Stimulated activated CD8-positive, alpha-beta memory T cell treated with anti-CD3 and anti-CD28 coated beads, Interleukin-12 subunit alpha, Interleukin-12 subunit beta, amount 100 ng/mL, for 1 hour (primary cell): ENCODE measurements at places on chromosomes 4 and X.

DNA sequence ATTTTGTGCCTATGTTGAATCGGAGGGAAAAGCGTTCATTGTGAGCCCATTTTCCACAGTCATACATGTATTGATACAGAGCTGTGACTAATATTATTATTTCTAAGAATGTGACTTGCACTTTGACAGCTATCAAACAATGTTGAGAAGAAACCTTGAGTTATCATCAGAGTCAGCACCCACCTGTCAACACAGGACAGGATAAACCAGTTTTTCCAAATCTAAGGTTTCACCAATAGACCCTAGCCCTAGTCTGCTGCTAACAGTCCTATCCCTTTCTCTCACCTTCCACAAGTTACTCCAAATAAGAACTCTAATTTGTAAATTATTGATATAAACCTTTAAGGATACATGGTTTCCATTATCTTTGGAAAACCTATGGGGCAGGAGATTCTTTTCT lies 47.7 kb upstream of the DHX15 start:
- DNase-seq = no peak

GRCh38 chrX:72621625-72622485 lies 49.2 kb upstream of the HDAC8 start:
- DNase-seq = no peak

DNA sequence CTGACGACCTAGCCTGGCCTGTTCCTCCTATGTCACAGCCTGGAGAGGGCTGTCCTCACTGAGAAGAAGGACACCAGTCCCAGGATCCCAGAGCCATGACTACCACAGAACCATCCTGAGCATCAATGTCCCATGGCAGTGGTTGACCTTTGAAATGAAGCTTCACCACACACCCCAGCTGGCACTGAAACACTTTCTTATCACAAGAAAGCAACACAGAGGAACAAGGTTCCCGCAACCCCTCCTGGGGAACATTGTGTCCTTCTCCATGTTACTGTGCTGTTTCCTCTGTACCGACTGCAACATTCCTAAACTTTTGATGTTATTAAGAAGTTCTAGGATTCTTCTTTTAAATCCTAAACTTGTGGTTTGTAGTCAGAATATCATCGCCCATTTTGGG lies 21.2 kb upstream of the FAM156A start:
- no peak for DNase-seq

- no peak for DNase-seq
Observed at GRCh38 chr4:82823062-82823461, 24.5 kb upstream of the SCD5 start.

DNA sequence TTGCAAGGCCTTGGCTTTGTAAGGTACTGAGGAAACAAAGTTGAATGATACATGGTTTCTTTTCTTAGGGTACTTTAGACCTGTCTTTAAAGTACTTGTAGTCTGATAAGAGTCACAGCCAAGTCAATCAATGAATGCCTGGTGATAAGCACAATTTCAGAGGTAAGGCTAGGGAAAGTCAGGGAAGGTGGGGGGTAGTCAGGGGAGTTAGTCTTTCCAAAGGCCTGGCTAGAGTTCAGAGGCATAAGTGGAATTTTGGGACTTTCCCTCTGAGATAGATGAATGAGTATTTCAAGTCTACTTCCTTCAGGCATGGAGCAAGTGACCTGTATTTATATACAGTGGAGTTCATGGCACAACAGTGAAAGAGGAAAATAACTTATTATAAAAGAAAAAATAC lies 78.3 kb downstream of the SLC4A4 start:
- no peak for DNase-seq

DNA sequence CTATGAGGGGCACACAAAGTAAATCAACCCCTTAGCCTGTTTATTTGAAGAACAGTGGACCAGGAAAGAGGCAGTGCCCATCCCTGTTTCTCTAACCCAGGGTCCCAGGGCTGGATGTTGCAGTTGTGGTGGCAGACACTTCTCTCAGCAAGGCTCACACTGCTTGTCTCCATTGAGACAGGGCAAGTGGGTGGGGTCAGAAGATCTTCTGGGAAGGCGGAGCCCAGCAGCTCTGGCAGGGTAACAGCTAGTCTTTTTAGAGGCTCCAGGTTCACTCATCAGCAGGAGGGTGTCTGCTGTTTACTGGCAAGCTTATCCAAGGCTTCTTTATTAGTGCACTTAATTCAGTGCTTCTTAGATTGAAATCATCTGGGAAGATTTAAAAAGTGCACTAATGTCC lies 659.8 kb upstream of the DIPK2B start:
- no peak for DNase-seq

- DNase-seq = no peak
Observed at GRCh38 chr4:167622481-167623240, 388.4 kb upstream of the SPOCK3 start.

DNA sequence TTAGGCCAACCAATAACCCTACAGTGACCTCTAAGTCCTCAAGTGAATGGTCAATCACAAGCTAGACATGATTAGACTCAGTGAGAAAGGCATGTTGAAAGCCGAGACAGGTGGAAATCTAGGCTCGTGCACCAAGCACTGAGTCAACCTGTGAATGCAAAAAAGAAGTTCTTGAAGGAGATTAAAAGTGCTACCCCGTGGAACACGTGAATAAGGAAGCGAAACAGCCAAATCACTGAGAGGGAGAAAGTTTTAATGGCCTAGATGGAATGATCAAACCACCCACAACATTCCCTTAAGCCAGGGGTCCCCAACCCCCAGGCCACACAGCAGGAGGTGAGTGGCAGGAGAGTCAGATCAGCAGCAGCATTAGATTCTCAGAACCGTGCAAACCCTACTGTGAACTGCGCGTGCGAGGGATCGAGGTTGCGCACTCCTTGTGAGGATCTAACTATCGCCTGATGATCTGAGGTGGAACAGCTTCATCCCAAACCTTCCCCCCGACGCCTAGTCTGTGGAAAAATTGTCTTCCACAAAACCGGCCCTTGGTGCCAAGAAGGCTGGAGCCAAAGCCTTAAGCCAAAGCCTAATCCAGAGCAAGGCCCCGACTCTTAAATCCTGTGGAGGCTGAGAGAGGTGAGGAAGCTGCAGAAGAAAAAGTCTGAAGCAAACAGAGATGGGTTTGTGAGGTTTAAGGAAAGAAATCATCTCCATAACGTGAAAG lies 19.5 kb upstream of the PDE6B start:
- DNase-seq = no peak

DNA sequence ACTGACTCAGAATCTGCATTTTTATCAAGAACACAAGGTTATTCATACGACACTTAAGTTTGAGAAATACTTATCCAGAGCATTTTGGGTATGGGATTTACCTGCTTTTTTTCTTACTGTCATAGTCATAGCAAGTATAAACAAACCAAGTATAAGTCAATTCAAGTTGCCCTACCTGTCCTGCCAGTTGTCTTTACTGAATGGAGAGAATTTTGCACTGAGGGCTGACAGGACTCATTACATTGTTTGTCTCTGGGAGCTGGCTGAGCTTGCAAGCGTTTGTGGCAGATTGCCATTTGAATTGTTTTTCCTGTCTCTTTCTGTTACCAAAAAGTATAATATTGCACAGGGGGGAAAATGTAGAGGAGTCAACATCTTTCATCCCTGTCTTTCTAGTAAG lies 278.9 kb upstream of the MAGEC2 start:
- no peak for DNase-seq

GRCh38 chrX:132714913-132715312 lies 226.1 kb upstream of the MBNL3 start:
- DNase-seq = no peak

DNA sequence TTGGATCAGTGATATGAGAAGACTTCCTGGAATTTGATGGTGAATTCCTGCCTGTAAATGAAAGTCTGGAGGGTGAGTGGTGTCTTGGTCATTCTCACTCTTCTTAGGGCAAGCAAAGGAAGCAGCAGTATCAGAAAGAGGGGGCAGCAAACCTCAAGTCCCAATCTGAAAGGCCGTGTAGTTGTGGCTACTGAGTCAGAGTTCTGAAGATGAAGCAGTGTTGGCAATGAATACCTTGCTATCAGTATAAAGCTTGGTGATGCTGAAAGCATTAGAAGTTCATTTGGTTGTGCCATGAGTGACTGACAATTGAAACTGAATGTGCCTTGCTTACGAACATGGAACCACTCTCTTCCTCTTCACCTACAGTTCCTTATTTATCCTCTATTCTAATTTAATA lies 35.0 kb upstream of the GLRA3 start:
- DNase-seq = no peak

DNA sequence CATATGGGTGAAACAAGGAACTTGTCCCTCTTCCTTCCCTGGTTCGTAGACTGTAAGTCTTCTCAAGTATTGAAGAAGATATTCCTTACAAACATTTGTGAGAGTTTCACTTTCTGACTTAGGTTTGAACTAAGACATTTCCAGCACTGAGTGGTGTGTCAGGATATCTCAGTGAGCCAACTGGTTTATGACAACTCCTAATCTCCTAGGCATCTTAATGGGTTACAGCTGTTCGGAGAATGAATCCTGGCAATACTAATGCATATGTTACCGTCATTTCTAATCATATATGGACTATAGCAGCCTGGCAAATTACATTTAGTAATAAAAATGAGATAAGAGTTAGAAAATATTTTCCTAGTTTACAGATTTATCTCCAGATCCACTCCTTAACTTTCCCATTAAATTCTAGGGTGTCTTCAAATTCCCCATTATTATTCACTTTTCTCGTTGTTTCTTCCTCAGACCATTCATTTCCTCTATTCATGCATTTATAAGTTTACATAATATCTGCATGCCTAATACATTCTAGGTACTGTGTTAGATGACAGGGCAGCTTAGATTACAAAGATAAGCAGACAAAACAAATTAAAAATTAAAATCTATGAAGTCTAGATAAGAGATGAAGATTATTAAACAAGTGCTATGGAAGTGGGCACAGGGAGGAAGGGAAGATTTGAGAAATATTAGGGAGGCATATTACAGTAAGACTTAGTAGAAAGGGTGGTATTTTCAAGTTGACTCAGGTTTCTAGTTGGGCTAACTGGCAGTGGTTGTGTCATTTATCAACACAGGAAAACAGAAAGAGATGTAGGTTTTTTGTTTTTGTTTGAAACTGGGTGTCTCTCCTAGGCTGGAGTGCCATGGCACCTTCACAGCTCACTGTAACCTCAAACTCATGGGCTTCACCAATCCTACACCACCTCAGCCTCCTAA lies 173.9 kb downstream of the WDFY3 start:
- no peak for DNase-seq

GRCh38 chr4:97558204-97558778 lies 585.0 kb downstream of the STPG2 start:
- no peak for DNase-seq

GRCh38 chr4:57139783-57140182 lies 29.6 kb upstream of the IGFBP7 start:
- no peak for DNase-seq

DNA sequence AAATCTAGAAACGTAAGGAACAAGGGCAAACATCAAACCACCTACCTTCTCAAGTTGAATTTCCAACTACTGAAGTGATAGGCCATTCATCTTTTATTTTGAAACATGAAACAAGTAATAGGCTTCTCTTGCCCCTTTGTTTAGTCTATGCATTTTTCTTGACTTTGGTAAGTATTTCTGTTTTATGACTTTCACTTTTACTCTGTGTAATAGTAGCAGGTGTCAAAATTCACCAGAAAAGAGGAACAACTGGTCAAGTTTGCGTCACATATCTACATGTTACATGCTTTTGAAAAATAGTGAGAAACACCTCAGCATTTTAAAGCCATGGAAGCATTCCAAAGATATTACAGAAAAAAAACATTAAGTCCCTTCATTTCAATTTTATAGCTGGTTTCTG lies 157.1 kb upstream of the FTHL17 start:
- no peak for DNase-seq

GRCh38 chrX:138858951-138859350 lies 147.4 kb upstream of the FGF13 start:
- no peak for DNase-seq

DNA sequence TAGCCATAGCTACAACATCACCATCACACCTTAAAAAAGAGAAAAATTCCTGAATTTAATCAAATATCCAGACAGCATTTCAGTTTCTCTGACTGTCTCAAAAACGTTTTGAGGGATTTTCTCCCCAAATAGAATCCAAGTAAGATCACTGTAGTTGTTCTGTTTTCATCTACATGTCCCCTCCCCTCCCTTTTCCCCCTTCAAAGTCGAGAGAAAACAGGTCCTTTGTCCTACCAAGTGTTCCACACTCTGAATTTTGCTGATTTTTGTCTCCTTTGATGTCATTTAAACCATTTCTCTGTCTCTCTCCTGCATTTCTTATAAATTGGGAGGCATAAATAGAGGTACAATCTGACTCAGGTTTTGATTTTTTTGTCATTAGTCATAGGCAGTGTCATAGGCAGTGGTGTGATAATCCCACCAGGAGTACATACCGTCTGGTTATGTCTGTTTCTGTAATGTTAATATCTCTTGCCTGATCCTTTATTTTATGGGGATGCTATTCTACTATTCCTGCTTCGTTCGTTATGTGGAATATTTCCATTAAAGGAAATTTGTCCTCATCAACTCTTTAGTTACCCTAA lies 348.6 kb downstream of the PTTG2 start:
- no peak for DNase-seq

GRCh38 chr4:120821029-120821428 lies 101.5 kb downstream of the PRDM5 start:
- DNase-seq = no peak

- DNase-seq = no peak
Observed at GRCh38 chrX:3518870-3519269, 172.4 kb upstream of the MXRA5 start.

- no peak for DNase-seq
Observed at GRCh38 chrX:107699616-107700015, 71.3 kb downstream of the PRPS1 start.

GRCh38 chr4:101689220-101689619 lies 101.3 kb upstream of the BANK1 start:
- DNase-seq = no peak

- DNase-seq = no peak
Observed at GRCh38 chr4:127236889-127237288, 395.9 kb upstream of the INTU start.

DNA sequence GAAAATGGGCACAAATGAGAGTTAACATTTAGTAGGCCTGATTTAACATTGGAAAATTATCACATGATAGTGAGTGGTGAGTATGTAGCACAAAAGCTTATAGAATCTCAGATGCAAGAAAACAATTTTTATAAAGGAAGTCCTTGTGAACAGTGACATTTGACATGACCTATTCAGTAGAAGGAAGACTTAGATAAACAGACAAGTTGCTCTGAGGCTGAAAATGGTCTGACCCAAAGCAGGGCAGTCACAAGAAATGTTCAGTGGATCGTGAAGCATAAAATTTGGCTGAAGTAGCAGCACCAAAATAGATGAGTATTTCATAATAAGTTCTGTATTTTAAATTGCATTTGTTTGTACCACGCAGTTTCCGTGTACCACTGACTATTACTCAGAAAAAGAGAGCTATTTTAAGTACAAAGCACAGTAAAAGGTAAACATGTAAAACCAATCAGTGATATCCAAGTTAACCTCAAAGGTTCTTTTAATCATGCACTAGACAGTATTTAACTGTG lies 605.7 kb upstream of the PABPC4L start:
- no peak for DNase-seq

- no peak for DNase-seq
Observed at GRCh38 chr4:2101346-2102044, 42.4 kb downstream of the NAT8L start.
